Hematopoietic multipotent progenitor cell (in vitro differentiated cells): ENCODE measurements at places on chromosomes 11 and 22.

DNA sequence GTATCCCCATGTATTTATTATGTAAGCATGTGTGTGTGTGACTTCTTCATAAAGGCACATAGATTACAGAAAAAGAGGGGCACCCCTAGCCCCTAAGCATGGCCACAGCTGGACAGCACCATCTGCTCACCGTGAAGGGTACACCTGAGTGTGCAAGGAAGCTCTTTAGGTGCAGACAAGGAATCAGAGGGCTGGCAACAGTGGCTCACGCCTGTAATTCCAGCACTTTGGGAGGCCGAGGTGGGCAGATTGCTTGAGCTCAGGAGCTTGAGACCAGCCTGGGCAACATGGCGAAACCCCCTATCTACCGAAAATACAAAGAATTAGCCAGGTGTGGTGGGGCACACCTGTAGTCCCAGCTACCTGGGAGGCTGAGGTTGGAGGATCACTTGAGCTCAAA is 56.3 kb downstream of the DGCR2 start:
- DNase-seq = no peak

GRCh38 chr11:15754221-15754620 is 602.1 kb downstream of the SOX6 start:
- no peak for DNase-seq

GRCh38 chr11:119808407-119809185 is 79.6 kb upstream of the NECTIN1 start:
- DNase-seq = no peak

GRCh38 chr11:58744988-58745704 is 13.4 kb upstream of the GLYAT start:
- no peak for DNase-seq

DNA sequence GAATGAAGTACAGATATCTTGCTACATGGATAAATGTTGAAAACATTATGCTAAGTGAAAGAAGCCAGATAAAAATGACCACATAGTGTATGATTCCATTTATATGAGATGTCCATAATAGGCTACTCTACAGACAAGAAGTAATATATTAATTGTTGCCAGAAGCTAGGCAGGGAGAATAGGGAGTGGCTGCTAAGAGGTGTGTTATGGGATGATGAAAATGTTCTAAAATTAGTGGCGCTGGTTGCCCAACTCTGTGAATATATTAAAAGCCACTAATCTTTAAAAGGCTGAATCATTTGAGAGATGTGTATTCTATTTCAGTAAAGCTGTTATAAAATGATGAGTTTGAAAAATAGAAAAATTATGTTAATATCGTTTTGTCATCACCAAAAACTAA is 144.4 kb downstream of the NCAM1 start:
- no peak for DNase-seq

- DNase-seq = no peak
Observed at GRCh38 chr11:93849201-93849600, 1.2 kb downstream of the VSTM5 start.

GRCh38 chr11:44568331-44568657 is 2.8 kb downstream of the CD82 start:
- no peak for DNase-seq
